NAMALWA (cell line): ENCODE measurements at places on chromosomes 5 and 9.

DNA sequence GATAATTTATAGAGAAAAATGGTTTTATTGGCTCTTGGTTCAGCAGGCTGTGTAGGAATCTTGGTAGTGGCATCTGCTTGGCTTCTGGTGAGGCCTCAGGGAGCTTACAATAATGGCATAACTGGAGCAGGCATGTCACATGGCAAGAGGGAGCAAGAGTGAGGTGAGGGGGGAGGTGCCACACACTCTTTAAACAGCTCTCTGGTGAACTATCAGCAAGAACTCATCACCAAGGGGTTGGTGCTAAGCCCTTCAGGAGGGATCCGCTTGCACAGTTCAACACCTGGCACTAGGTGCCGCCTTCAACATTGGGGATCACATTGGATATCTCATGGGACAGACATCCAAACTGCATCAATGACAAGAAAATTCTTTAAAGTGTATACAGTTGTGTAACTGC is 10.5 kb downstream of the GPBP1 start:
- no peak for DNase-seq

DNA sequence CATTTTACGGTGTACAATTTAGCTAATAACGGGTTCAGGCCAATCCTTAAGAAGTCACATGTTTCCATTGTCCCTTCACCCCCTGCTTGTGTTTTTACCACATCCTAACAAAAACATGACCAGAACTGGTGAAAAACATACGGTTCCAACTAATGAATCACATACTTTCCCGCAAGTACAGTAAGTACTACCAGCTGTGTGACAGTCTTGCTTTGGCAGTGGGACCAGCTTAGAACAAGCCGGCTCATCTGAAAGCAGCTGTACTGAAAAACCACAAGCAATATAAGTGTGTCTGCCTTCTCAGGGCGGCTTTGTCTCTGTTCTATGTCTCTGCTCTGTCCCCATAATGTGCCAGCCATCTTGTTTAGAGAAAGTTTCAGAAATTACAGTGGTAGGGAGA is 242.5 kb downstream of the BNC2 start:
- no peak for DNase-seq

- DNase-seq: no peak
Measured at GRCh38 chr5:92758552-92758951, 822.5 kb downstream of the NR2F1-AS1 start.

DNA sequence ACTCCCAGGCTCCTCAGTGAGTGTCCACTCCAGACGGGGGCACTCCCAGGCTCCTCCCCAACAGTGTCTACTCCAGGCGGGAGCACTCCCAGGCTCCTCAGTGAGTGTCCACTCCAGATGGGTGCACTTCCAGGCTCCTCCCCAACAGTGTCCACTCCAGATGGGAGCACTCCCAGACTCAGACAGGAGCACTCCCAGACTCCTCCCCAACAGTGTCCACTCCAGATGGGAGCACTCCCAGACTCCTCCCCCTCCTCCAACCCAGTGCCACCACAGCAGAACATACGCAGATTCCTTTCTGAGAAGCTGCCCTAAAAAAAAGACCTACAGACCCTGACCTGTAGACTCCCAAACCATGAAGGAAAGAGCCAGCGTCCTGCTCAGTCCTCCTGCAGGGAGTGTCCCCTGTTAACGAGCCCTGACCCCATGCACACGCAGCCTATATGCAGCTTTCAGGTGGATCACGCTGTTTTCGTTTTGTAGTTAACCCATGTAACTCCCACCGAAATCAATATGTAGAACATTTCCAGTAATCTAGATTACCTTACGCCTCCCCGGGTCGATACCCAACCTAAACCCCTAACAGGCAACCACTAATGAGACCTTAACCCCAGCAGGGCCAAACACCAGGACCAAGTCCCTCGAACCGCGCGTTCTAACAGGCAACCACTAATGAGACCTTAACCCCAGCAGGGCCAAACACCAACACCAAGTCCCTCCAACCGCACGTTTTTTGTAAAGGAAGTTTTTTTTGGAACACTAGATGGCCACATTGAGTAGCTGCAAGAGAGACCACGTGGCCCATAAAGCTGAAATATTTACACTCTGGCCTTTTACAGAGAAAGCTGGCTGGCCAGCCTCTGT is 15.7 kb downstream of the PNPLA7 start:
- peak; percentile 91 for DNase-seq

GRCh38 chr9:137307255-137308056 is 5.4 kb upstream of the NRARP start:
- DNase-seq: no peak

DNA sequence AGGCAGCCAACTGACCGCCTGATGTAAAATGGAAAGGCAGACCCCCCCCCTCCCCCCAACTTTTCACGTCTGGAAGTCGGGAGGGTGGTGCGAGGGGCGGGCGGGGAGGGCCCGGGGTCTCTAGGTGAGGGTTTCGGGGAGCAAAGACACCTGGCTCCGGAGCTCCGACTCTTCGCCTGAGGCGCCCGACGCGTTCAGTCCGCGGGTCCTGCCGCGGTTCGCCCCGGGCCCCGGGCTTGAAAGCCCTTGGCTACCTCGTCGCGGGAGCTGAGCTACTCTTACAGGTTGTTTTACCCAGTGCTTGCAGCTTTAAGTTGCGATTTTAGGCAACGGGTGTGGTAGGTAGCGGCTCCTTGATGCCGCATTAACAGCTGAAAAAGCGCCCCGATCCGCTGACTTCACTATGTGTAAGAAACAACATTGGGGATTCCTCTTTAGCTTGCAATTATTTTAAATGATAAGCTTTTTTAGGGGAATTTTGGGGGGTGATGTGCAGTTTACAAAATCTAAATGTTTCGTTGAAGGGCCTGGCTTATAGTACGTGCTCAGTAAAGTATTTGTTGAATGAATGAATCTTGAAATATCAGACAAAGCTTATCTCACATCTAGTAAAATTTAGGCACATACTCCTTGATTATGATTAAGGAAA is 722 bp downstream of the CDC42SE2 start:
- DNase-seq: peak; percentile 75

GRCh38 chr9:93060746-93061259 is 2.3 kb downstream of the SUSD3 start:
- DNase-seq: peak; percentile 51

DNA sequence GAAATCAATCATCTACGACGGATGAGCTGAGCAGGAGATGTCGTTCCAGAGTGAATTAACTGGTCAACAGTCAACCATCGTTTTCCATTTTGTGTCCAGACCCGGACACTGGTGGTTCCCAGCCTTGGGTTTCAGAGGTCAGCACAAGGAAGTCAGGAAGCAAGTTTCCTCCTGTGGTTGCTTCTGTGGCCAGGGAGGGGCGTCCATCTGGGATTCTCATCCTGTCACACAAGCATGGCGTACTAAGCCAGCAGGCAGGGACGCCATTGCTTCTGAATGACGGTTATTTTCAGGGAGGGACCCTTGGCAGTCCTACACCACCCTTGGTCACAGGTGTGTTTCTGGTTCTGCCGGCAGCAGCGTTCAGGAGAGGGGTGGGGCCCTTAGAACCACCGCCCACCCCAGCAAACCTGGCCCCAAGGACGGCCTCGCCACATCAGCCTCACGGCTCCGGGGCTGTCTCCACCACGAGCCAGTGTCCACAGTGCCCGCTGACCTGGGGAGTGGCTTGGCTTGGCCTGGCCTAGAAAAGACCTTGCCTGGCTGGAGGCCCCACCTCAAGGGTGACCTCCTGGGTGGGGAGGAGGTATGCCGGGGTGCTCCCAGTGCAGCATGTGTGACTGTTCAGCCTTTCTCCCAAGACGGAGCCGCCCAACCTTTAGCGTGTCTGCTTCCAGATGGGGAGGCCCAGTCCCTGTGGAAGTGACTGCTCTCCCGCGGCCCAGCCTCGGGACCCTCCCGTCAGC is 25.2 kb downstream of the NDUFS6 start:
- DNase-seq: no peak
